Regular cardiac myocyte (primary cell): ENCODE measurements at places on chromosomes 12 and 14. TPM values are rescaled to one million over a fixed set of nuclear protein-coding genes. Genes with fewer than 3 reads are reported as not detected.

The TMTC1 gene
- 18.8 and 87.1 TPM in 2 replicates for total RNA-seq

The PRH2 gene
- total RNA-seq = 0.19 TPM in 1 of 2 replicates, not detected in the other

The HRK gene
- total RNA-seq = under 0.01 and 1.1 TPM in 2 replicates

The CD4 gene
- 0.28 and 0.58 TPM in 2 replicates for total RNA-seq

The PDE3A gene
- total RNA-seq = 23.1 and 31.8 TPM in 2 replicates

The ADAM21 gene
- total RNA-seq = 1.5 and 2.0 TPM in 2 replicates

The ALX1 gene
- total RNA-seq = not detected in 2 replicates

The USP44 gene
- 0.58 and 1.1 TPM in 2 replicates for total RNA-seq

The TMTC2 gene
- 6.7 and 7.3 TPM in 2 replicates for total RNA-seq

The GDF3 gene
- total RNA-seq = not detected in 2 replicates

The NUAK1 gene
- 13.2 and 28.5 TPM in 2 replicates for total RNA-seq

The TBX3 gene
- 16.1 and 20.6 TPM in 2 replicates for total RNA-seq

The KCNJ8 gene
- 24.7 and 62.0 TPM in 2 replicates for total RNA-seq

The ISCA2 gene
- total RNA-seq = 18.6 and 22.3 TPM in 2 replicates

The PLEKHD1 gene
- total RNA-seq = under 0.01 TPM in 1 of 2 replicates, not detected in the other

The IRAK3 gene
- 3.5 and 18.3 TPM in 2 replicates for total RNA-seq

The RPL36AL gene
- total RNA-seq = 257 and 303 TPM in 2 replicates

The ETNK1 gene
- total RNA-seq = 19.2 and 32.0 TPM in 2 replicates

The KCNC2 gene
- not detected in 2 replicates for total RNA-seq

The CD69 gene
- not detected in 2 replicates for total RNA-seq
